ENCODE measurements at places on chromosomes 2 and 18. TPM values are rescaled to one million over a fixed set of nuclear protein-coding genes. Genes with fewer than 3 reads are reported as not detected.

Gene CDK5R2
- total RNA-seq = 0.21 TPM

Gene RAB3GAP1
- 43.8 TPM for total RNA-seq

DNA sequence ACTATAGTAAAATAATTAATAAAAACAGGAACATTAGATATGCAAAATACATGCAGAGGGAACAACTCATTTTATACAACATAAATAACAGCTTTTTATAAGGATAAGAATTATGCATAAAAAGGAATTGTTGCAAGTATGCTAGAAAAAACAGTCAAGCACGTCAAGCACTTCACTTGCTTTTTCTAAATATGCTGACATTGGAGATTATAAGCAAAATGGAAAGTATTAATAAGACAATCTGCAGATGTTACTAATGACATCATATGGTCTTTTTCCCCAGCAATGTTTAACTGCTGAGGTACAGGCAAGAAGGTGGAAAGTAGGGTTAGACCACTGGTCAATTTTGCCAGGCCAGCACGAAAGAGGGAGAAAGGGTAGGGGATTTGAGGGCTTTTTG, 111.7 kb downstream of the HIBCH start:
- DNase-seq = no peak

- DNase-seq = no peak
Observed at GRCh38 chr18:7367336-7367735, 136.4 kb downstream of the LRRC30 start.

- DNase-seq = no peak
Observed at GRCh38 chr2:171180229-171180930, 19.7 kb upstream of the TLK1 start.
